ENCODE measurements at places on chromosomes 3 and 15.

- peaks cover 2% of the 10 kb centered on the region for H3K4me1 ChIP-seq
- no peak overlapping the region for H3K27ac ChIP-seq
- DNase-seq, result no peak
- peaks cover 10% of the 10 kb centered on the region for H3K36me3 ChIP-seq
- no peak overlapping the region for H3K4me3 ChIP-seq
- H3K27me3 ChIP-seq, result no peaks in the 10 kb centered on the region
These were observed 121.8 kb downstream of the ZNF609 start for GRCh38 chr15:64582202-64582601.

DNA sequence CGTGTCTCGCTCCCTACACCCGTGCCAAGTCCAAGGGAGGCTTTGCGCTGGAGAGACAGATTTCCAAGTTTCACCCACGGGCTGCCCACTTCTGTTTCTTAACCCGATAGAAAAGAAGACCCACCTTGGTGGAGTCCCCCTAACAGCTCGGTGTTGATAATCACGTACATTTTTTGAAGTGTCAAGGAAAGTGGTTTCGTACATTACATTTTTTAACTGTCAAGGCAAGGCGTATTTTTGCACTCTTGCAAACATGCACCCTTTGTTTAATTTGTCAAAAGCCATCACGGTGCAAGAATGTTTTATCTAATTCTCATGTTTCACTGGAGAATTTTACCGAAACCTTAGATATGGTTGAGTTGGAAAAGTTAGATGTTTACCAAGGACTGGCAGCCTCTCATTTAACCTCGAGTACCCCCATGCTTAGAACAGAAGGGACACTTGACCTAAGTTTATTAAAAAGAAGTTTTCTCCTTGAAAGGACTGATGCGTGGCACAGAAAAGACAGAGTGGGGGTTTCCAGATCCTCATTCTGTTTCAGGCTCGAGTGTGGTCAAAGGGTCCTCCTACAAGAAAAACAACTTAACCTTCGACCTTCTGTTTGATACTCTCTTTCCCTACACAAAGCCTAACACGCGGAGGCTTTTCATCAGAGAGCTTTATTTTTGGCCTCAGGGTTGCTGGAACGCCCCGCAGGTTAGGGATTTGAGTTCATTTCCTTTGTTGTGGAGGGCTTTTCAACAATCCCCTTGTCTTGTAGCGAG is 882 bp downstream of the GXYLT2 start:
- no peak for DNase-seq
- H3K4me1 ChIP-seq, result peaks cover 55% of the 10 kb centered on the region
- no peaks in the 10 kb centered on the region for H3K36me3 ChIP-seq
- peaks cover 10% of the 10 kb centered on the region for H3K27me3 ChIP-seq

GRCh38 chr3:170634663-170635384 is 48.9 kb upstream of the SLC7A14 start:
- DNase-seq, result no peak
- no peaks in the 10 kb centered on the region for H3K27me3 ChIP-seq
- no peak overlapping the region for H3K27ac ChIP-seq

GRCh38 chr3:190579514-190580137 is 65.7 kb downstream of the IL1RAP start:
- no peak overlapping the region for H3K4me3 ChIP-seq
- no peaks in the 10 kb centered on the region for H3K4me1 ChIP-seq
- H3K36me3 ChIP-seq, result no peaks in the 10 kb centered on the region
- H3K27me3 ChIP-seq, result no peaks in the 10 kb centered on the region
- no peak for DNase-seq

DNA sequence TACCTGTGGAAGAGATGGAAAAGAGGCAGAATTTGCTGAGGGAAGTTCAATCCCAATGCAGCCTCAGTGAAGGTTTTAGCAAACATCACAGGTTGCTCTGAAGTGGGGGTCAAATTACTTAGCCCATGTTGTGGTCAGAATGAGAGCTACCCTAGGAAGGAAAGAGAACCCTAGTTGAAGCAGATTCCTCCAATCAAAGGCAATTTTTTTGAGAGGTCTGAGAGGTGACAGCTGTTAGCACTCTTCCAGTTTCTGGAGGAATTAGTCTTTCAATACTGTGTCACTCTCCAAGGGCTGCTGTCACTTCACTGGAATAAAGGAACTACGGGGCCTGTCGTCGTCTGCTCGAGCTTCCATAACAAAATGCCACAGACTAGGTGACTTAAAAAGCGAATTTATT is 584.2 kb upstream of the DPPA4 start:
- no peak overlapping the region for H3K27ac ChIP-seq
- no peak overlapping the region for H3K4me3 ChIP-seq
- DNase-seq, result no peak
- H3K4me1 ChIP-seq, result no peaks in the 10 kb centered on the region
- no peaks in the 10 kb centered on the region for H3K36me3 ChIP-seq

GRCh38 chr3:161413855-161414210 is 42.5 kb upstream of the SPTSSB start:
- H3K27ac ChIP-seq, result no peak overlapping the region
- H3K4me1 ChIP-seq, result no peaks in the 10 kb centered on the region
- H3K36me3 ChIP-seq, result no peaks in the 10 kb centered on the region
- no peaks in the 10 kb centered on the region for H3K27me3 ChIP-seq
- no peak overlapping the region for H3K4me3 ChIP-seq
- DNase-seq, result no peak

DNA sequence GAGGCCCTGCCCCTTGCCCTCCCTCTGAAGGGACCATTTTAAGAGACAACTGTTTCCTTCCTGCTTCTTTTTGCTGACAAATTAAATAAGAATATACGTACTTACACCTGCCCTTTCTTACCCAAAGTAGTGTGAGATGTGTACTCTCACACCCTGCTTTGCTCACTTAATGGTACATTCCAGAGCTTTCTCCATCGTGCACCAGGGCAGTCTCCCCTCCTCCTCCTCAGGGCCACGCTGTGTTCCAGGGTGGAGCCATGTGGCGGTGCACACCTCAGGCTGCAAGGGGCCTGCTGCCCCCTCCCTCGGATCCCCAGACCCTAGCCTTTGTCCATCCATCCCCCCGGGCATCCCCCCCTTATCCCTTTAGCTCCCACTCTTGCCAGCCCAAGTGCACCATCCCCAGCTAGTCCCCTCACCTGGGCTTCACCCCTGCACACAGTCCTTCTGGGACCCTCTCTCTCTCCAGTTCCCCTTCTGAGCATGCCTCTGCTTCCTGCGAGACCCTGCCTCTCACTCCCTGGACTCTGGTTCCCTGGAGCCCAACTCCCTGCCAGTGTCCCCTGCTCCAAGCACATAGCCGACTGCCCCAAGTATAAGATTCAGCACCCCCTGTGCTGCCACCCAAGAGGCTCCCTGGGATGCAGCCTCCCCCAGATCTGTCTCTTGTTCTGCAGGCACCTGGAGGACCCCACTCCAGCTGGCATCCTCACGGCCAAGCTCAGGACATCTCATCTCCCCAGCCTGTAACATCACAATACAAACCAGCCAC is 89.5 kb upstream of the IQSEC1 start:
- no peaks in the 10 kb centered on the region for H3K27me3 ChIP-seq
- no peak for DNase-seq
- H3K4me1 ChIP-seq, result no peaks in the 10 kb centered on the region
- no peaks in the 10 kb centered on the region for H3K36me3 ChIP-seq
- H3K4me3 ChIP-seq, result no peak overlapping the region
- H3K27ac ChIP-seq, result no peak overlapping the region

DNA sequence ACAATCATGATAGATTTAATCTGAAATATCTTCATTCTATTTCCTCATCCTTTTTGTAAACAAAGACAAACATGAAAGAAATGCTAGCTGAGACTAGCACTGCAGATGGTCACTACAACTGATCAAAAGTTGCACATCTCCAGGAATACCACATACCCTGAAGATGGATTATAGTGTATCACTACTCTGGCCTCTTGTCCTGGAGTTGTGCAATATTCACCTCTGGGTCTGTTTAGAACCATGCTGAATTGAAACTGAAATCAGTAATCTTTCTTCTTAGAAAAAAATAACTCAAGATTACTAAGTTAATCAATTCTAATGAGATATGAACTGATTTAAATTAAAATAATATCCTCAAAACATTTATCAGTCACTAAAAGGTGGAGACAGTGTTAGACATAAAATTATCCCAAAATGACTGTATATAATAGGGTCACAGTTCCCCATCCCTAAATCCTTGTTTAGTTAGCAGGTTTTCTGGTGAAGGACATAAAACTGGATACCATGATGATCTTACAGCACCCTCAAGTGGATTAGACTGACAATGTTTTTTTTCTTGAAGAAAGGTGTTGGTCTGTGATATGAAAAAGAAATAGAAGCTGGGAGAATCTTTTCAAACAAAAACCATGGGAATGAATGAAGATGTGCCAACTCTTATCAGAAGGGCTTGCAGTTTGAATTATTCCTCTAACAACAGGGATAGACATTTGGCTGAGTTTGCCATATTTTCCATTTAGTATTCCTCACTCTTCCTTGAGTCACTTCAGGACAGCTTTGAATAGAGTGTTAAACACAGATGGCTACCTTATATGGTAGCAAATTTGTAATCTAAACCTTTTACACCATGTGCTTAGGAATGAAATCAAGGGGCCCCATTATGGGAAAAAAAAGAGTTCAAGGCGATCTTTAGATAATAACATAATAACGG is 7.1 kb upstream of the TTC14 start:
- H3K4me3 ChIP-seq, result no peak overlapping the region
- no peaks in the 10 kb centered on the region for H3K36me3 ChIP-seq
- peaks cover 18% of the 10 kb centered on the region for H3K27me3 ChIP-seq

GRCh38 chr15:70127288-70127746 is 29.6 kb upstream of the TLE3 start:
- H3K27me3 ChIP-seq, result no peaks in the 10 kb centered on the region
- no peaks in the 10 kb centered on the region for H3K36me3 ChIP-seq
- H3K27ac ChIP-seq, result no peak overlapping the region
- H3K4me3 ChIP-seq, result no peak overlapping the region

GRCh38 chr3:146177072-146177471 is 16.1 kb upstream of the PLOD2 start:
- no peaks in the 10 kb centered on the region for H3K36me3 ChIP-seq
- no peaks in the 10 kb centered on the region for H3K4me1 ChIP-seq
- no peak overlapping the region for H3K27ac ChIP-seq
- H3K4me3 ChIP-seq, result no peak overlapping the region
- DNase-seq, result no peak

- peaks cover 7% of the 10 kb centered on the region for H3K4me1 ChIP-seq
- H3K4me3 ChIP-seq, result no peak overlapping the region
- H3K27me3 ChIP-seq, result peaks cover 39% of the 10 kb centered on the region
- H3K27ac ChIP-seq, result no peak overlapping the region
- no peak for DNase-seq
These were observed 3.3 kb downstream of the ETV5 start for GRCh38 chr3:186105543-186105942.

DNA sequence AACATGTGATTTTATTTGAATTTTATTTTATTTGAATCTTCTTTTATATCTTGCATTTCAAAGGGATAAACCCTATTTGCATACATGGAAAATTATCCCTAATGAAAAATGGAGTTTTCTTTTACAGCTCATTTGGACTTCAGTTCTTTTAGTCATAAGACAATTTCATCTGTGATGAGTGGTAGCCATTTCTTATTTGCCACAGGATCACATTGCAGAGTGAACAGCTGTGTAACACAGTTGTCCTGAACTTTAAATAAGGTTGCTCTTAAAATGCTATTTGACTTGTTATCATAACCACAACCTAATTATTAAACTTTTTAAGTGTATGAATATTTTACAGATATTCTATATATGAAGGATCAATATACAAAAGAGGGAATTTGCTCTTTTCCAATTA is 221.7 kb upstream of the ROPN1 start:
- no peaks in the 10 kb centered on the region for H3K27me3 ChIP-seq
- no peaks in the 10 kb centered on the region for H3K36me3 ChIP-seq
- H3K4me3 ChIP-seq, result no peak overlapping the region
- no peak for DNase-seq
- no peaks in the 10 kb centered on the region for H3K4me1 ChIP-seq
- H3K27ac ChIP-seq, result no peak overlapping the region

- peaks cover 15% of the 10 kb centered on the region for H3K4me1 ChIP-seq
- H3K27ac ChIP-seq, result no peak overlapping the region
- no peaks in the 10 kb centered on the region for H3K36me3 ChIP-seq
- H3K4me3 ChIP-seq, result no peak overlapping the region
These were observed 234.3 kb downstream of the TLE3 start for GRCh38 chr15:69863446-69863845.

DNA sequence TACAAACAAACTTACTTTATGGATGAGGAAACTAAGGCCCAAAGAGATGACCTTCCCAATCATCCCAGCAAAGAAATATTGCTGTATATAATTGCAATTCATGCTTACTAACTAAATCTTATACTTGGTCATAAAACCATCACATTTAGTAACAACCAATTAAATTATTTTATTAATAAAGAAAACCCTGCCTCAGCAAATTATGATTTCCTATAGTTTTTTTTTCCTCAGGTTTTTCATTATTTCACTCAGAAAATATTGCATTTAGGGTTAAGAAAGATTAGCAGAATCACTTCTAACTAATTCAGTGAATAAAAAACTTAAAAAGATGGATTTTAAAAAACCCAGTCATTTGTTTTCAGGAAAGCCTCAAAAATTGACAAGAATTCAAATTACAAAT is 86.5 kb upstream of the GADL1 start:
- no peaks in the 10 kb centered on the region for H3K36me3 ChIP-seq
- no peaks in the 10 kb centered on the region for H3K27me3 ChIP-seq
- DNase-seq, result no peak
- H3K4me1 ChIP-seq, result no peaks in the 10 kb centered on the region
- H3K27ac ChIP-seq, result no peak overlapping the region

DNA sequence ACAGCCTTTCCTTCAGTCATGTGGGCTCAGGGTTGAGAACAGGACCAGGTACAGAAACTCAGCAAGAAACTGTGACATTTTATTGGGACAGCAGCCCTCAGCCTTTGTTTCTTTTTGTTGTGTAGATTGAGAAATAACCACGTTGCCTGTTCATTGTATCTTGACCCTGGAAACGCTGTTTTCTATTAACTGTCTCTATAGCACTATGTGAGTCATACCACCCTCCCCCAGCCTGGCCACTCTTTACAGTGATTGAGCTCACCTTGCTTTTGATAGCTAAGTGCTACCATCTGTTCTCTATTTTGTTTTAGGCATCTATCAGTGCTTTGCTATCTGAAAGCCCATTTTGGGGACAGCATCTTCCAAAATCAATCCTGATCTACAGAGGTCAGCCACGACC is 127.9 kb downstream of the CD47 start:
- H3K4me3 ChIP-seq, result no peak overlapping the region
- no peaks in the 10 kb centered on the region for H3K4me1 ChIP-seq
- H3K27ac ChIP-seq, result no peak overlapping the region

DNA sequence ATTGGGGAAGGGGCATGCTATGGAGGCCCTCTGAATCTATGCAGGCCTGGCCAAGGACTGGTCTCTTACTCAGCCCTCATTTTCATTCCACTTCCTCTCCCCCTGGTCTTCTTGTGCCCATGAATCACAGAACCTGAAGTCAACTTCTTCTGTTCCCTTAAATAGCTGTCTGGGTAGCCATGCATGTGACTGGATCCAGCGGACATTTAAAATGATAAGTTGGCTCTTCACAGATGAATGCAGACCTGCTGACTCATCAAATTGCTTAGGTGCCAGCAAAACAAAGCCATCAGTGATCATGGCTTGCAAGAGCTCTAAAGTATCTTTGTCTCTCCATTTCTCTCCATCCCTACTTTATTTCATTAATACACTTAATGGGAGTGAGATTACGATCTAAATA is 90.1 kb upstream of the CADPS start:
- no peaks in the 10 kb centered on the region for H3K27me3 ChIP-seq
- DNase-seq, result no peak
- no peak overlapping the region for H3K27ac ChIP-seq
- no peak overlapping the region for H3K4me3 ChIP-seq
- H3K36me3 ChIP-seq, result no peaks in the 10 kb centered on the region
